Neural progenitor cell (in vitro differentiated cells): ENCODE measurements at places on chromosomes 3 and 15. TPM values are rescaled to one million over a fixed set of nuclear protein-coding genes. Genes with fewer than 3 reads are reported as not detected.

GRCh38 chr15:84992157-84992944 lies 10.7 kb downstream of the PDE8A start:
- no peak overlapping the region for H3K27ac ChIP-seq
- no peaks in the 10 kb centered on the region for H3K36me3 ChIP-seq
- DNase-seq, result no peak
- H3K4me1 ChIP-seq, result no peaks in the 10 kb centered on the region
- H3K4me3 ChIP-seq, result no peak overlapping the region
- no peaks in the 10 kb centered on the region for H3K27me3 ChIP-seq

GRCh38 chr3:126390751-126391150 lies 4.0 kb upstream of the CFAP100 start:
- peaks cover 67% of the 10 kb centered on the region for H3K27me3 ChIP-seq
- no peak overlapping the region for H3K27ac ChIP-seq
- H3K4me1 ChIP-seq, result peaks cover 14% of the 10 kb centered on the region
- no peak for DNase-seq
- H3K36me3 ChIP-seq, result no peaks in the 10 kb centered on the region

DNA sequence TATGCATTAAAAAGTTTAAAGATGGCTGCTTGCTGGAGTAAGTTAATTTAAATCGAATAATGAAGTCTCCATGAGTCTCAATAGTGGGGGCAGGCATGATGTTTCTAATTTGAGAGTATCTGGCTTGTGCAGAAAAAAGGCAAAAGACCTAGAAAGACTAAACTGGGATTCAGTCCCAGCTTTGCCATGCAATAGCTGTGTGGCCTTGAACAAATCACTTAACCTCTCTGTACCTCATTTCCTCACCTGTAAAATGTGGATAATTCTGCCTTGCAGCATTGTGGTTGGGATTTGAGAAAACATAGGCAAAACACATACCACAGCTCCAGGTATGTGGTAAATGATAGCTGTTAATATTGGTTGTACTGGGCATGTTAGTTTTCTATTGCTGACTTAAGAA lies 8.6 kb downstream of the LXN start:
- no peaks in the 10 kb centered on the region for H3K27me3 ChIP-seq
- no peak overlapping the region for H3K4me3 ChIP-seq
- H3K36me3 ChIP-seq, result peaks cover 11% of the 10 kb centered on the region
- no peaks in the 10 kb centered on the region for H3K4me1 ChIP-seq
- H3K27ac ChIP-seq, result no peak overlapping the region

Gene FHIT
- 3.2 and 5.7 TPM in 2 replicates for total RNA-seq

Gene FAM3D
- total RNA-seq, result 0.11 and 0.15 TPM in 2 replicates

DNA sequence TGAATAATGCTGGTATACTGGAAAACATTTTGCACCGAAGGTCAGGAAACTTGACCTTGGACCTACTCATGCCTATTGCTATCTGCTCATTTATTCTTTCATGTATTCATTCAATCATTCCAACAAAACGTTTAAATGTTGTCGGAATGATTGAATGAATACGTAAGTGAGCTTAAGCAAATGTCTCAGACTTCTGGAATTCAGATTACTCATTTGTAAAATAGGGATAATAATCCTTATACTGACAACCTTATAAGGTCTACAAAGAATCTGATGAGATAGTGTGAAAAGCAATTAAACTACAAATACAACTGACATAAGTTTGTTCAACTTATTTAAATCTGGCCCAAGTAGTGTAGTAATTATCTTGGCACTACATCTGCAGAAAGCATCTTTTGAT lies 288.7 kb downstream of the WDR72 start:
- H3K4me1 ChIP-seq, result no peaks in the 10 kb centered on the region
- H3K36me3 ChIP-seq, result no peaks in the 10 kb centered on the region
- H3K27me3 ChIP-seq, result no peaks in the 10 kb centered on the region
